ENCODE measurements at places on chromosomes 6 and 20. TPM values are rescaled to one million over a fixed set of nuclear protein-coding genes. Genes with fewer than 3 reads are reported as not detected.

DNA sequence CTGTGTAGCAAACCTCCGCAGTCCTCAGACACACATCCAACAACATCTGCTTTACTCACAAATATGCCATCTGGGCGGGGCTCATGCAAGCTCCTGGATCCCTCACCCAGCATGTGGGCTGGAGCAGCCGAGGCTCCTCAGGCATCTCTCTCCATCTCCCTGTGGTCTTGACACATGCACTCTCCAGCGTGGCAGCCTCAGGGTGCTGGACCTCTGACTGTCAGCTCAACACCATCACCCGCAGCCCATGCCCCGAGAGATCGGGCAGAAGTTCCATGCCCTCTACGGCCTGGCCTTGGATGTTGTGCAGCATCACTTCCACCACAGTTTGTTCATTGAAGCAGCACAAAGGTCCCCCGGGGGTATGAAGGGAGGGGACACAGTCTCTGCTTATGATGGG lies 32.6 kb upstream of the CD93 start:
- no peak for DNase-seq

DNA sequence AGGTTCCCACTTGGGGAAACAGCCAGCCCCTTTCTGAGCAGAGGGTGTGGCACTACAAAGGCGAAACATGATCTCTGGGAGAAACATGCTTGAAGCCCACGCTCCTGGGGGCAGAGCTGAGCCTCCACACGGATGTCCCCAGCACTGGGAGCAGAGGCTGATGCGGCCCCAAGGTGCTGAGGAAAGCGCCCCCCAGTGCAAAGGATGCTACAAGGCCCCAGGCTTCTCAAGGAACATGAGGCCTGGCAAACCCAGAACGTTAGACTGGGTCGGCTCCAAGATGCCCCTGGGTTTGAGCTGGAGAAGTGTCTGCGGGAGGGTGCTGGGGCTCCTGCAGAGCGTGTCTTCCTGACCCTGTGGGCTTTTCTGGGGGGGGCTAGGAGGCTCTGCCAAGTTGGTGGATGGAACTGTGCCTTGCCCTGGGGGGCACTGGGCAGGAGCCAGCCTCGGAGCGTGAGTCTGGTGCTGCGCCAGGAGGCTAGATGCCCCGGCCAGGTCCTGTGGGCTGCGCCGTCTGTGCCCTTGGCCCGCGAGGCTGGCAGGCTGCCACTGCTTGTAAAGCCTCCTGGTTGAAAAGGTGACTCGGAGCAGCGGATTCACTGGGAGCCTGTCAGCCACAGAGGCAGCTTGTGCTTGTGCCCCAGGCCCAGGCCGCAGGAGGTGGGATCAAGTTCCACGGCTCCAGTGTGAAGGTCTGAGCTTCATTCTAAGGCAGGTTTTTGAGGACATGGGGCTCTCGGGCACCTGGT lies 8.1 kb downstream of the SYNJ2 start:
- no peak for DNase-seq

GRCh38 chr6:151499551-151499950 lies 5.7 kb downstream of the CCDC170 start:
- DNase-seq: no peak

- no peak for DNase-seq
Observed at GRCh38 chr6:121755485-121755884, 320.0 kb downstream of the GJA1 start.

DNA sequence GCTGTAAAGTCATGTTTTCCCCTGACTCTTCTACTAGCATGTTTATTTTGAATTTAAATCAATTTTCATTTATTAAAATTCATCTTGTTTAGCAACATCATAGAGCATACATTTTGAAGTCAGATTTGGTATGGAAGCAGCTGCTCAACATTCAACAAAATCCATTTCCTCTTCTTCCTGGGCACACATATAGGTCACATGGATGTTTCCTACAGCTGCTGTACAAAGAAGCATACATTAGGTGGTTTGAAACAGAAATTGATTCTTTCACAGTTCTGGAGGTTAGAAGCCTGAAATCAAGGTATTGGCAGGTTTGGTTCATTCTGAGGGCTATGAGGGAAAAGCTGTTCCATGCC lies 495.2 kb downstream of the RFPL4B start:
- DNase-seq: no peak

GRCh38 chr20:36684747-36685146 lies 38.8 kb upstream of the SLA2 start:
- no peak for DNase-seq

- no peak for DNase-seq
Observed at GRCh38 chr20:37541326-37541725, 13.7 kb upstream of the BLCAP start.

GRCh38 chr6:154651656-154652055 lies 81.6 kb upstream of the SCAF8 start:
- no peak for DNase-seq

PKIB gene
- 1.7 TPM for total RNA-seq

LCA5 gene
- 17.3 TPM for total RNA-seq

ANKEF1 gene
- total RNA-seq: 2.7 TPM

HTR1B gene
- total RNA-seq: 0.94 TPM

IP6K3 gene
- not detected for total RNA-seq

LPIN3 gene
- total RNA-seq: 0.16 TPM

POM121L2 gene
- total RNA-seq: not detected
